ENCODE measurements at places on chromosomes 5 and 9. TPM values are rescaled to one million over a fixed set of nuclear protein-coding genes. Genes with fewer than 3 reads are reported as not detected.

The SEMA6A gene
- 0.18 TPM for total RNA-seq

The CCDC152 gene
- not detected for total RNA-seq

The PROB1 gene
- 0.19 TPM for total RNA-seq

The SERINC5 gene
- total RNA-seq, result 3.8 TPM

The RNF20 gene
- 23.4 TPM for total RNA-seq

The PTGR1 gene
- total RNA-seq, result 400 TPM

The ADGRD2 gene
- total RNA-seq, result not detected

The SPAG8 gene
- total RNA-seq, result 0.41 TPM

The C8G gene
- total RNA-seq, result 0.64 TPM

The SLC27A6 gene
- total RNA-seq, result not detected

The PCDHB8 gene
- 0.25 TPM for total RNA-seq

The QRFP gene
- not detected for total RNA-seq

The IL3 gene
- not detected for total RNA-seq

The C1QTNF3 gene
- not detected for total RNA-seq

The PRSS3 gene
- total RNA-seq, result 15.2 TPM

The LPCAT1 gene
- total RNA-seq, result 142 TPM

The SLC34A1 gene
- not detected for total RNA-seq

All from A549 treated with RU486 at 1 μM for 4 hours (cell line).